ENCODE measurements at places on chromosomes 2 and 18. TPM values are rescaled to one million over a fixed set of nuclear protein-coding genes. Genes with fewer than 3 reads are reported as not detected.

Gene EFR3B
- 12.5 TPM for polyA plus RNA-seq

Gene NEDD4L
- 21.7 TPM for polyA plus RNA-seq

Gene POTEI
- not detected for polyA plus RNA-seq

GRCh38 chr2:61177727-61178549, 15.9 kb downstream of the C2orf74 start:
- peak; percentile 27 for DNase-seq
